Occipital lobe (tissue), 3 donors: ENCODE measurements at places on chromosomes 1 and 21.

- no peak for DNase-seq
Measured at GRCh38 chr1:50193002-50193401, 84.3 kb downstream of the ELAVL4 start.

DNA sequence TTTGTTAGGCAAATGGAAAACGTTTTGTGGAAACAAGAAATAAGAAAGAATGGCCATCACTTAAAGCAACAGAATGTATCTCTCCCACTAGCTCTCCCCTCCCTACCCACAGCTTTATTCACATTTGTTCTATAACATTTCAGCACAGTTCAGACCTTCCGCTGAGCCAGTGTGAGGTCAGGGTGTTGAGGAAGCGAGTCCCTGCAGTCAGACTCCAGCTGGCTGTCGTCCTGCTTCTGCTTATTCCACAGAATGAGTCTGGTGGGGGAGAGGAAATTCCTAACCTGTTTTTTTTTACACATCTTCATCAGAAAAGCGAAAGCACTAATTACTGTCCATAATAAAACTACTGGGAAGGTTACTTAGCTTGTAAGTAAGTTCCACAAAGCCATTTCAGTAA, 39.0 kb downstream of the MRPL39 start:
- DNase-seq, result no peak

- no peak for DNase-seq
Measured at GRCh38 chr1:168792142-168792541, 63.1 kb upstream of the DPT start.

GRCh38 chr1:197696372-197696771, 78.9 kb downstream of the DENND1B start:
- no peak for DNase-seq

DNA sequence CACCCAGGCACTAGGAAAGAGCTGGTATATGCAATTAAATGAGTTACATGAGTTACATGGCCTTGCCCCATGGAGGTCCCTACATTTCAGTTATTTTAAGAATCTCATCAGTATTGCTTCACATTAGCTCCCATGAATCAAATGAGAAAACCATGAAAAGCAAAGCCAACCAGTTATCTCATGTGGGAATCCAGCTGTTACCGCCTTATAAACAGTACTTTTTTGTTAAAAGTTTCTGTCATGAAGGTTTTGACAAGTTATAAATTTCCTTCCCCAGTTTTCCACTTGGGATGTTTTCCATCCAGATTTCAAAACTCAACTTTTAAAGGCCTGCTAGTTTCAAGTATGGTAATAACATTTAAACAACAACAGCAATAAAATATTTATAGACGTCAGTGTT, 544.8 kb downstream of the NUF2 start:
- DNase-seq, result no peak

GRCh38 chr1:156893048-156893953, at the start of gene PEAR1:
PEAR1 (plus strand) TSS chr1:156893718; CDS start chr1:156903927, 10,209 bp downstream.
- DNase-seq, result no peak

GRCh38 chr1:180343921-180344769, 114.1 kb downstream of the LHX4 start:
- DNase-seq, result no peak

- no peak for DNase-seq
Measured at GRCh38 chr1:3584915-3585314, 26.4 kb downstream of the MEGF6 start.
